Right renal cortex interstitium (tissue), 3 donors: ENCODE measurements at places on chromosomes 5 and 9.
A peak's percentile ranks its signal among the peaks of the same experiment; 100 is the strongest.

GRCh38 chr9:89591274-89592212, 13.3 kb upstream of the GADD45G start:
- no peak for DNase-seq

DNA sequence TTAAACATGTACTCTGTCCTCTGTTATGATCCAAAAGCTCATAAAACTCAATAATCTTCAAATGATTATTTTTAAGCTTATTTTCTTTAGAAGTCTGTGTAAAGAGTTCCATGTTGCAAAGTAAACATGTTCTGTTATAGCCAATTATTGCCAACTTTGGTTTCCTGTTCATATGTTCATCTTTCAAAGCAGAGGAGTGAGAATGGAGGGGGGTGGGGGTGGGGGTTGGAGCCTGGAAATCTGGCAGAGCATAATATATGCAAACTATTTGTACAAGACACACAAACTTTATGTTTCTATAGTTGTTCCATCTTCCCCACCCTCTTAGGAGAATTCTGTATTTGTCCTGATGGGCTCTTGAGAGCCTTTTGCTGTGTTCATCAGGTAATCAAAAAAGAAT, 135.0 kb downstream of the STARD4 start:
- DNase-seq, result no peak

DNA sequence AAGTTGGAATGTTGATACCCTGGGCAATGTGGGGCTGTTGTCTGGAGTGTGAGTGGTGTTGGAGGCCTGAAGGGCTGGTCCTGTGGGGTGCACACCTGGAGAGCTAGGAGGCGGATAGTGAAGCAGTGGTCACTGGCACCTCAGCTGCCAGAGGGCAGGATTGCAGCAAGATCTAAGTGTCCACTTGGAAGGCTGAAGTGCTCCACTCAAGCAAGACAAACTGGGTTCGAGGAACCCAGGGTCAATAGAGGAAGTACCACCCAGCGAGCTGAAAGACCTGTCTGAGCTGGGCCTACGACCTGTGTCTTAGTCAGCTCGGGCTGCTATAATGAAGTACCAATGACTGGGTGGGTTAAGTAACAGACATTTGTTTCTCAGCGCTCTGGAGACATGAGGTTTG, 39.7 kb upstream of the TJP2 start:
- DNase-seq, result no peak

DNA sequence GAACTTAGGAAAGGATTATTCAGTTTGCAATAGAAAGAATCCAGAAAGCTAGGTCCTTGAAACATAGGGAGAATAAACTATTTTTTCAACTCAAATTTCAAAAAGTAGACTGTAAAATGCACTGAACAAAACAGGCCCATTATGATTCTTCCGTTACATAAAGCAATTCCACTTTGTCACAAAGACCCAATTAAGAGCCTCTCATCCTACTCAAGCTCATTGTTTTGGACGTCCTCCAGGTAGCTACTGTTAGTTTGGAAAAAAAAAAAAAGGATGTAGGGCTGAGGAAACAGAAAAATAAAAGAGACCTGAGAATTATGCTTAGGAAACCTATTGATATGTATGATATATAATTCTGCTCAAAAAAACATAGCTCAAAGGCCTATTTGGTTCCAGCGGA, 74.0 kb downstream of the DIRAS2 start:
- DNase-seq, result no peak

DNA sequence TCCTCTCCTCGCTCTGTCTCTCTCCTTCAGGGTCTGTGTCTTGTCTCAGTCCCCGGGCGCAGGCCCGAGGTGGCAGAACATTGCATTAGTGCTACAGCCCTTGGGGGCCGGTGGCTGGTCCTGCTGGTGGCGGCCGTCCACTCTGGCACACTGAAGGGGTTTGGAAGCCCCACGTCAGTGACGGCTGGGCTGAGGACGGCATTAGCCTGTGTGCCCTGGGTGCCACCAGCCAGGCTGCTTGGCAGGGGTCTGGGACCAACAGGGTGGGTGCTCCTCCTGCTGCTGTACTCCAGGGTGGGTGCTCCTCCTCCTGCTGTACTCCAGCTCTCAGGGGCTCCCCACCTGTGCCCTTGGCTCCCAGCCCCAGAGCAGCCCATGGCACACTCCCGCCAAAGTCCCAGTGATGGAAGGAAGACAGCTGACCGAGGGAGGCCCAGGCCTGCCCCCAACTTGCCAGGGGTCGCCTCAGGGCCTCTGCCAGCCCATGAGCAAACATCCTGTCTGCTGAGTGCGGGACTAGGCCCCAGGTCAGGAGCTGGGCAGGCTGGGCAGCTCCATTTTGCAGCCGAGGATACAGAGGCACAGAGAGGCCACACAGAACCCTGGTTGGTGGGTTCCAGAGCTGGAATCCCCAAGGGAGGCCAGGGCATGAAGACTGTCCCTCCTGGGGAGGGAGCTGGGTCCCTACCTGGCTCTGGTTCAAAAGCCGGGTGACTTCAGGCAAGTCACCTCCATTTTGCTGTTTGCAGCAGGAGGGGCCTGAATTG, 27.3 kb downstream of the SARDH start:
- DNase-seq, result no peak

- no peak for DNase-seq
These were observed 984 bp upstream of the MRPS2 start for GRCh38 chr9:135499326-135500070.

GRCh38 chr9:124480621-124480981, 26.6 kb downstream of the NR5A1 start:
- no peak for DNase-seq

GRCh38 chr5:142876817-142877216, 106.6 kb downstream of the ARHGAP26 start:
- DNase-seq, result no peak

- no peak for DNase-seq
These were observed 373.4 kb downstream of the IRX2 start for GRCh38 chr5:2378108-2378507.

- DNase-seq, result no peak
These were observed 157.8 kb upstream of the PRR16 start for GRCh38 chr5:120306303-120306702.

- no peak for DNase-seq
These were observed 142.1 kb downstream of the MPDZ start for GRCh38 chr9:13137426-13137825.

- DNase-seq, result no peak
These were observed 59.5 kb downstream of the EBF1 start for GRCh38 chr5:159040181-159040580.

GRCh38 chr5:143258559-143259253, 144.8 kb downstream of the NR3C1 start:
- DNase-seq, result no peak

DNA sequence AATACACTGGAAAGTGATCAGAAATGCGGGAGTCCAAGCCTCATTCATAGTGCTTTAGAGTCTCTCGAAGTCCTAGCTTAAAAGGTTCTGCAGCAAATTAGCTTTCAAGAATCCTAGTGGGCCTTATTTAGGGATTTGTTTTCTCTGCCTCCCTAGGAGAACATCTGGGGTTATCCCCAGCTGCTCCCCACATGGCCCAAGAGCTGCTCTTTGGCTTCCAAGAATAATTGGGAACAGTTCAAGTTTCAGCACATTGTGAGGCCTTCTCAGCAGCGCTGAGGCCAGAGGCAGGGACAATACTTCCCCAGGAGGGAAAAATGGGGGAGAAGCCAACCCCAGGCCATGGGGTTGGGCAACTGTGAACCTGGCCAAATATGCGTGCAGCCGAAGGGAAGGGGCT, 108.7 kb downstream of the LIFR start:
- no peak for DNase-seq

GRCh38 chr5:124504081-124504916, 242.1 kb downstream of the ZNF608 start:
- no peak for DNase-seq

DNA sequence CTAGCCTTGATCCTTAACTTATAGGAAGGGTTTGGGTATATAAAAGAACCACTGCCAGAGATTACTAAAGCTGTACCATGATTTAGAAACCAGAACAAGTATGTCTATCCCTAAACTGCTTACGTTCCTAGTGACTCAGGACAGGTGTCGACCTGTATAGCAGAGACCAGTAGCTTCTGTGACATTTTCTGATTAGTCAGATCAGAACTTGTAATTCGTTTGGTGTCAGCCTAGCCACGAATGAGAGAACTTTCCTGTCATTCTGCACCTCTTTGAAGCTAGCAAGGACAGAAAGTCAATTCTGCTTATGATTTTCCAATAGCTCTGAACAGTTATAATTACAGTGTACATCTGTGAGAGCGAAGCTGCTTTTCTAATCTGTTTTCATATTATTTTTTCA, 39.5 kb downstream of the PRKACG start:
- no peak for DNase-seq

DNA sequence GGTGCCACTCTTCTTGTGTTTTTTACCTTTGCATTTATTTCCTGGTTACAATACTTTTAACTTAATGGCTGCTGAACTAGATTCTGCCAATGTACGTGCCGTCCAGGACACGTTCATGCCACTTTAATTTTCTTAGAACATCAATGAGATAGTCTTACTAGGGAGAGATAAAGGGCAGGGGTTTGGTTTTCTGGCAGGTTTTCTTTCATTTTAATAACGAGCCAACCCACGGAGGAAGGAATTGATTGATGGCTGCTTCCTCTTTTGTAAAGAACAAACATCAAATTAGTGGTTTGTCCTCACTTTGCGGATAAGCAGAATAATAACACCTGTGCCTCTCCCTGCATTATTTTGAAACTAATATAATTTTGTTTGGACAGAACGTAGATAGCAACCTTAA, 135.7 kb downstream of the DOCK8 start:
- no peak for DNase-seq

DNA sequence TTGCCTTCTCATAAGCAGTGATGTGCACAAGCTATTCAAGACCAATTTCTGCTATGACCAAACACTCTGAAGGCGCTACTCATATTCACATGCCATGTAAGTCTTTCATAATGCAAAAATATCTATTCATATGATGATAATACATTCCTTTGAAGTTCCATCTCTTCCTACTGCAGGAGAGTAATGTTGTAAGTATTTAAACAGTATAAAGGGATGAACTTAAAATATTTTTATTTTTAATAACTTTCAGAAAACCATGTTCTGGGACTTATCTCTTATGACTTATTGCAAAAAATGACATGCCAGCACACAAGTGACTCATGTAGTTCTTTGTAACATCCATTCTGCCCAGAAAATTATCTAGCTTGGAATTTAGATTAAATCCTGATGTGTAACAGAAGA, 376.4 kb downstream of the KCTD16 start:
- no peak for DNase-seq

DNA sequence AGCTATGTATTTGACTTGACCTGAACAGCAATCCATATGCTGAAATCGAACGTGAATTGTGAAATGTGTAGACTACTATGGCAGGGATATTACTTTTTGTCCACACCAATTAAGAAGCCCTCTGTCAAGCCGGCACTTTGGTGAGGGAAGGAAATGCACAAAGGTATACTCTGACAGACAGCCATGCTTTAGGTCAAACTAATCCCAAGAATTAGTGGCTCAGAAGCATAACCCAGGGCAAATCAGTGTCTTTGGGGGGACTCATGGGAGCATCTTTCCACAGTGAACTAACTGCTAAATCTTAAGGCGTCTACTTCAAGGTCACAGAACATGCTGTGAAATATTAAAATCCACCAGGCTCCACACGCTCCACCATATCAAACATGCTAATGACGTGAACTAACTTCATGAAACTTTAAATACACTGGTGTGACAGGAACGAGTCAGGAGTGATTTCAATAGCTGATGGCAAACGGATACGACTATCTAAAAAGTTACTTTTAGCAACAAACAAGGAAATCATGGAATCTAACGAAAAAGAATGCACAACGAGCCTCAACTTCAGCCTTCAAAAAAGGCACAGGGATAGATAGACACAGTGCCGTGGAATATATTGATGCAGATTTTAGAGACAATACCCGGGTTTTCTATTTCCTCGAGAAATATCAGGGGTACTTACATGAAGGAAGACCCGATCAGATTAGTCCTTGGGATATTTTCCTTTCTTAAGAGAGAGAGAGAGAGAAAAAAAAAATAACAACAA, 527 bp downstream of the MEF2C start:
- DNase-seq, result peak; percentile 50

GRCh38 chr9:71909887-71910649, 925 bp downstream of the ABHD17B start:
- DNase-seq, result peak; percentile 53

DNA sequence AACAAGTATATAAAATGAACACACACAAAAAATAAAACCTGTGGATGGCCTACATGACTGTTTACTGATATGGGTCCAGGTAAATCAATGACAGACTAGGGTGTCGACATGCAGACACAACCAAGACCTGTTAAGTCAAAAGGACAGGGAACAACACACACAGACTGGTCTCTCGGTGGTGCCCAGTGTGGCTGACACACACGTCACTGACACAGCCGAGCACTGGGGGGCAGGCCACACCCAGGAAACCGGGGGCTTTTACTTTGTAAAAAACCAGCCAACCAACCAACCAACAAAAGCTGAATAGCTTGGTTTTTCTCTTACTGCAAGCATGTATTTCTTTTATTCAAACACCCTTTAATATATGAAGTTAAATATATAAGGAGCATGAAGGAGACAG, 5.0 kb downstream of the FAM163B start:
- DNase-seq, result no peak

GRCh38 chr5:12526113-12526512, 621.9 kb upstream of the CTNND2 start:
- no peak for DNase-seq

GRCh38 chr5:150277043-150277442, 12.5 kb downstream of the CAMK2A start:
- no peak for DNase-seq

DNA sequence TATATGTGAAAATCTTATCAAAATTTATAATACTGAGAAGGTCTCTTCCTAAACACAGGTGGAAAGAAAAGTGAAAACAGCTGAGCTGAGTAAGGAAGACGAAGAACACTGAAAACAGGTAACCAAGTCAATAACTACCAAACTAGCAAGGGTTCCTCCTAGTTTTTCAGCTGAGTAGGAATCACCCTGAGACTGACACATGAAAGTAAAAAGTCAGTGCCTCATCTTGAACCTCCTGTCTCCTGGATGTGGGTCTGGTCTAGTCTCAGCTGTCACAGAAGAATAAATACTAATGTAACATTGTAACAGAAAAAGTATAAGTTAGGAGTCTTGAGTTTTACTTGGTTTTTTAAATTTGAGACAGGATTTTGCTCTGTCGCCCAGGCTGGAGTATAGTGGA, 121.0 kb downstream of the MEF2C start:
- DNase-seq, result no peak

DNA sequence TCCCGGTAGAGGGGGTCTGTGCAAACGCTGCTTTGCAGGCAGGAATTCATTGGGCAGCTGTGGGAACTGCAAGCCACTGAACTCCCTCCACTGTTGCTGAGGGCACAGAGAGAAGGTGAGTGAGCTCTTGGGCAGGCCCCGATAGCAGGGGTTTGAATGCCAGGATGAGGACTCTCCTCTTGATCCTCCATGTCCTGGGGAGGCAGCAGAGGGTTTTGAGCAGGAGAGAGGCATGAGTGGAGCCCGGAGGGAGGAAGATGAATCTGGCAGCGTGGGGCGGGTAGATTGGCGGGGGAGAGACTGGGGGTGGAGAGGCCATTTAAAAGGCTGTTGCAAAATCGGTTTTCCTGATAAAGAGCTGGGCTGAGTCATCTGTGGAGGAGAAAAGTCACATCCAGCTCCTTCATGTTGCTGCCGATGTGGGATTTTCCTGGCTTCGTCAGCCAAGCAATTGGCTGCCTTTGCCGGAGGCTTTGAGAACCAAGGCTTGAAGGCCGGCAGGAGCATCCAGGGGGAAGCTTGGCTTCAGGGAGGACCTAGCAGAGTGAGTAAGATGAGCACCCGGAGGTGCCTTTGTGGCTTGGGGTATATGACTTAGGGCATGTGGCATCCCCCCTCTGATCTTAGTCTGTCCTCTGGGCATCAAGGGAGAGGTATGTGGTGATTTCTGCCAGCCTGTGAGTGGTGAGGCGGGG, at the start of gene SYNPO:
TSS of gene SYNPO (plus strand) at position 350 of the 695 bp plus-strand sequence. CDS start 7,616 bp downstream, outside the sequence.
- no peak for DNase-seq
